ENCODE measurements at places on chromosomes 4 and X.

- DNase-seq, result no peak
Measured at GRCh38 chr4:48300004-48300403, 30.4 kb upstream of the TEC start.

GRCh38 chr4:68895561-68896198 lies 55.9 kb downstream of the UGT2A3 start:
- DNase-seq, result no peak

GRCh38 chr4:177391953-177392352 lies 50.3 kb downstream of the AGA start:
- DNase-seq, result no peak

DNA sequence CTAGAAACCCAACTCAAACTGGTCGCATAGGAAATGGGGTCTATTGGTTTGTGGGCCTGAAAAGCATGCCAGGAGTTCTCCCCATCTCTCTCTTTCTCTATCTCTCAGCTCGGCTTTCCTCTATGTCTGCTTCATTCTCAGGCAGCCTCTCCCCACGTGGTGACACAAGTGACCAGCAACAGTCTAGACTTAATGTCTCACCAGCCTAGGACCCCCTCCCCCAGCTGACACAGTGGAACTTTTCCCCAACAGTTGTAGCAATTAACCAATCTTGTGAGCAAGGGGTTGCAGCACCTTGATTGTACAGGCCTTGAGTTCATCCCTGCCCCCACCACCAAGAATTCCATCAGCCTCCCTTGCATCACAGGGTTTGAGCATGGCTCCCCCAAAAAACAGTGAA lies 159.8 kb upstream of the KIT start:
- no peak for DNase-seq

DNA sequence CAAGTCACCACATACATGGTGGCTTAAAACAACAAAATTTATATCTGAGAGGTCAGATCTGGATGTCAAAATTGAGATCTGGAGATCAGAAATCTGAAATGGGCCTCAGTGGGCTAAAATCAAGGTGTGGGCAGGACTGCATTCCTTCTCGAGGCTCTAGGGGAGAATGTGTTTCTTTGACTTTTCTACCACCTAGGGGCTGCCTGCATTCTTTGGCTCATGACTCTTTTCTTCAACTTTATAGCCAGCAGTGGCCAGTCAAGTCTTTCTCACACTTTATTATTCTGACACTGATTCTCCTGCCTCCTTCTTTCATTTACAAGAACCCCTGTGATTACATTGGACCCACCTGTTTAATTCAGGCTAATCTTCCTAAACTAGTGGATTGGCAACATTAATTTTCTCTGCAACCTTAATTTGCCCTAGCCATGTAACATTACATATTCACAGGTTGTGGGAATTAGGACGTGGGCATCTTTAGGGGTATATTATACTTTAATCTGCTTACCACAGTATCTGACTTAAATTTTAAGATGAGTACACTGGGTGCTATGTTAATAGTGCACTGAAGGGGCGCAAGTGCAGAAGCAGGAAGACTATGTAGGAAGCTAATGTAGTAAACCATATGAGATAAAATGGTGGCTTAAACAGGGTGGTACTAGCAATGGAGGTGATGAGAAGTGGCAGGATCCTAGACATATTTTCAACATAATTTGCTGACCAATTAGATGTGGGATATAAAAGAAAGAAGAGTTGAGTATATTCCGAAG lies 188.0 kb downstream of the SLC4A4 start:
- no peak for DNase-seq

DNA sequence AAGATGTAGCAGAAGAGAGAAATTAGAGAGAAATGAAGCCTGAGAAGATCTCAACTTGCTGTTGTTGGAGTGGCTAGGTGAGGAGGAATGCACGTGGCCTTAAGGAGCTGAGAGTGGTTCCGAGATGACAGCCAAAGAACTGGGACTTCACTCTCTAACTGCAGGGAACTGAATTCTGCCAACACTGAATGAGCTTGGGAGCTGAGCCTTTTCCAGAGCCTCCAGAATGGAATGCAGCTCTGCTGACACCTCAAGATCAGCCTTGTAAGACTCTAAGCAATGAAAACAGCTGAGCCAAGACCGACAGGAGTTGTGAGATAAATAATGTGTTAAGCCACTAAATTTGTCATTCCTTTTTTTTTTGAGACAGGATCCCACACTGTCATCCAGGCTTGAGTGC lies 73.0 kb downstream of the TLL1 start:
- DNase-seq, result no peak

DNA sequence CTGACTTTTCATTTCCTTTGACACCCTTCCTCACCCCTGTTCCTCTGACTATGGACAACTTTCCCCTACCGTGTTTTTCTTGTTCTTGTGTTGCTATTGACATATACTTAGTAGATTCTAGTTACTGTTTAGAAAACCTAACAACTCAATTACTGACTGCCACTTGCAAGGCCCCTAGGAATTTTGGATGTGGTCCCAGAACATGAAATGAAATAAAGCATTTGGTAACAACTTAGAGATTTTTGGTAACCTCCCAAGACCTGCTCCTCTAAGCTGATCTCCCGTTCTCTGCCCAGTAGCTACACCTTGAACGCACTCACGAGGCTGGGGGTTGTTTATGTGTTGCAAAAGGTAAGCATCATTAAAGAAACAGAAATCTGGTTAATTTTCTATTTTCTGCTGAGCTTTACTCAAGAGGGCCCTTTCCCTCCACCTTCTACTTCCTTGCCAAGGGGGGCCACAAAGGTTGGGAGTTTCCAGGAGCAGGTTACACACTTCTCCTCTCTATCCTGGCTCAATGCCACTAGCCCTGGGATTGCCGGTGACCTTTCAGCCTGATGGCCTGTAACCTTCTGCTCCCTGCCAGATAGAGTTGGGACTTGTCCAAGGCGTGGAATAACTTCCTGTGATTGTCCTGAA lies 20.5 kb downstream of the GAB3 start:
- DNase-seq, result no peak

GRCh38 chrX:85977218-85977617 lies 70.1 kb downstream of the CHM start:
- DNase-seq, result no peak

- DNase-seq, result no peak
Measured at GRCh38 chr4:69668680-69669079, 15.6 kb upstream of the UGT2A1 start.

DNA sequence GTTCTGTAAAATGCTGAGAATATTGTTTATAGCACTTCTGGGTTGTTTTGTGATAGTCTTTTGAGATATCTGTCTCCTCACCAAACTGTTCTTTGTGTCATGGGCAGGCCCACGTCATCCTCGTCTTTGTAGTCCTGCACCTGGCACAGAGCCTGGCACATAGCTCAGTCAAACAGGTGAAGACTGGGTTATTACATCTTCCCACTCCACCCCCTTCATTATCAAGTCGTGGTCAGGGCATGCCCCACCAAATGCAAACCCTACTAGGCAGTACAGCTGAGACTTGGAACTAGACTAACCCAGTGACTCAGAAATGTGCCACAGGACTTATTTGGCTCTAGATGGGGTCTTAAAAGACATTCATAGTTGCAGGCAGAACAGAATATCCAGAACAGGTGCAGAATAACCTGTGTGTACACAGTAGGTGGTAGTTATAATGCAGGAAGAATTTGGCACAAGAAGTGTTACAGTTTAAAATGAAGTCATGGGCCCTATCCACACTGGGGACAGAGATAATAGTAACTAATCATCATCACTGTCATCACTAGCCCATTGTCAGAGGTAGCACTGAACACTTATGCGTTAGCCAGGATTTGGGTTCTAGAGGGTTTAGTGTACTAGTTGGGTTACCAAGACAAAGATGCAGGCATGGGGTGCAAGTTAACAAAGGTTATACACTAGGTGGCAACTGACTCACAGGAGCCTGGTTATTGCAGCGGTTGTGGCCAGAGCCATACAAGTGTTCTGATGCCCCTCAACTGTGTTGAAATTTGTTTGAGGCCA lies 74.9 kb downstream of the TBL1X start:
- no peak for DNase-seq

GRCh38 chrX:40127052-40127451 lies 29.3 kb upstream of the BCOR start:
- peak; percentile 7 for DNase-seq

GRCh38 chr4:171340258-171340657 lies 472.9 kb upstream of the GALNTL6 start:
- DNase-seq, result no peak

DNA sequence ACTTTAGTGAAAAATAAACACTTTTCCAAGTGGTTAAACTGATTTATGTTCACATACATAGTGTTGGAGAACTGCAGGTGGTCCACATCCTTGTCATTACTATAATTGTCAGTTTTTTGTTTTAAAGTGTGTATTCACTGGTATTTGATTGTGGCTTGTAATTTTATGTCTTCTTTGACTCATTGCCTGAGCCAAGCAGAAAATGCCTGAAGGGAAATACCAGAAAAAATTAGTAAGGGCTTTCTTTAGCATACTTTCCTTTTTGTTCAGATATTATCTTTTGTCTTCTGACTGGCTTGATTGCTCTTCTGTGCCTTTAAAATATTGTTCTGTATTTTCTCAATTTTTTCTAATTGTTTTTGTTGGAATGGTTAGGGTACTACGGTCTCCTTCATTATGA lies 981.3 kb downstream of the C4orf33 start:
- no peak for DNase-seq

GRCh38 chrX:154327038-154327820 lies 31.6 kb downstream of the TKTL1 start:
- no peak for DNase-seq

GRCh38 chrX:129235903-129236302 lies 287.4 kb downstream of the SMARCA1 start:
- no peak for DNase-seq

- no peak for DNase-seq
Measured at GRCh38 chr4:46032056-46032455, 91.8 kb downstream of the GABRG1 start.

DNA sequence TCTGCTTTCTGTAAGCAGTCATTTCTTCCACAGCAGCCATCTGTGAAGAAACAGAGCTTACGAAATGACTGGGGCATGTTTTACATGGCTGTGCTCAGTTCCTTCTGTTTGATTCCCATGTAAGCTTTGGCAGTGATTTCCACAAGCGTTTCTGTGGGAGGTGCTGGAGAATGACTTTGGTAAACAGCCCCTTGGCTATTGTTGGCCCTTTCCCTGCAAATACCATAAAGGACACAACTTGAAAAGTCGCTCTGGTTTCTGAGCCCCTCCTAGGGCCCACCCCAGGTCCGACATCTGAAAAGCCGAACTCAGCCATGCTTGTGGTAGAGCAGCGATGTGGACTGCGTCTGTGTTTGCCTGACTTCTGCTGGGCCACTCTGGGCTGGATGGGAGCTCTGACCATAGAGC lies 3.7 kb downstream of the LIMCH1 start:
- DNase-seq, result no peak

- DNase-seq, result peak; percentile 54
Measured at GRCh38 chrX:135740681-135741149, 27.3 kb downstream of the CT45A1 start.

- no peak for DNase-seq
Measured at GRCh38 chr4:132809298-132810032, 339.6 kb upstream of the PCDH10 start.

GRCh38 chrX:49129427-49129826 lies 5.9 kb upstream of the GPKOW start:
- no peak for DNase-seq

GRCh38 chr4:83686166-83686565 lies 150.3 kb downstream of the GPAT3 start:
- no peak for DNase-seq

GRCh38 chr4:158193171-158193749 lies 17.0 kb upstream of the TMEM144 start:
- no peak for DNase-seq

DNA sequence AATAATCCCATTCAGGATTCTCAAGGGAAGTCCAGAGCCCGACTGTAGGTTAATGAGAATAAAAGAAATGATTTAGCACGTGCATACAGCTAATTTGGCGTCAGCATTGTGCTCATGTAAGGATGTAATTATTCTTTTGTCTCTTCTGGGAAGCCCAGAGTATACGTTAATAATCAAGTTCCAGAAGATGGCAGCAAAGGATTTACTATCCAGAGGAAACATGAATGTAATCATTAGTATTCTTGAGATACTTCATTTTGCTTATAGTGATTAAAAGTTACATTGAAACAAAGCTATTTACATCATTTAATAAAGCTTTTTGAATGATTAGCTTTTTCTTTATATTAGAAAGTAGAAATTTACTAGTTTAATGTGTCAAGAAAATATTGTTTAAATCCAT lies 27.1 kb upstream of the MAP9 start:
- no peak for DNase-seq

- no peak for DNase-seq
Measured at GRCh38 chr4:8847331-8847730, 24.3 kb downstream of the HMX1 start.

DNA sequence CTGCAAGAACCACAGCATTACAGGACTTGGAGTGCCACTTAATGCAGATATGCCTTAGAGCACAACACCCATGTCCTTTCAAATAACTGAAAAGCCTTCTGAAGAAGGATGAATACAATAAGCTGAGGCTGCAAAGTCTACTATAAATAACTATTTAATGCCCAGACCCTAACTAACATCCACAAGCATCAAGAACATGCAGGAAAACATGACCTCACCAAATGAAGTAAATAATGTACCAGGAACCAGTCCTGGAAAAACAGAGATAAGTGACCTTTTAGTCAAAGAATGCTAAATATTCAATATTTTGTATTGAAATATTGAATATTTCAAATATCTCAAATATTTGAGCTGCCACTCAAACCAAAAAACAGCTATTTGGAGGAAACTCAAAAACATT lies 16.9 kb downstream of the ACTRT1 start:
- no peak for DNase-seq
